Astrocyte (in vitro differentiated cells and primary cell): ENCODE measurements at places on chromosomes 3 and 15. TPM values are rescaled to one million over a fixed set of nuclear protein-coding genes. Genes with fewer than 3 reads are reported as not detected.

GRCh38 chr3:180306155-180306554, 269.4 kb upstream of the PEX5L start:
- H3K27ac ChIP-seq, result no peak overlapping the region
- H3K36me3 ChIP-seq, result no peaks in the 10 kb centered on the region
- no peaks in the 10 kb centered on the region for H3K27me3 ChIP-seq

- H3K4me3 ChIP-seq, result no peak overlapping the region
- no peaks in the 10 kb centered on the region for H3K27me3 ChIP-seq
- peaks cover 33% of the 10 kb centered on the region for H3K4me1 ChIP-seq
- no peaks in the 10 kb centered on the region for H3K36me3 ChIP-seq
Observed at GRCh38 chr3:151926956-151927355, 53.5 kb downstream of the SUCNR1 start.

- H3K4me1 ChIP-seq, result peaks cover 20% of the 10 kb centered on the region
- no peak overlapping the region for H3K4me3 ChIP-seq
- no peaks in the 10 kb centered on the region for H3K36me3 ChIP-seq
Observed at GRCh38 chr15:83322061-83322460, 37.6 kb upstream of the BNC1 start.

GRCh38 chr3:165622356-165622755, 214.9 kb downstream of the BCHE start:
- no peaks in the 10 kb centered on the region for H3K36me3 ChIP-seq
- DNase-seq, result no peak
- H3K4me1 ChIP-seq, result no peaks in the 10 kb centered on the region
- H3K4me3 ChIP-seq, result no peak overlapping the region
- H3K27ac ChIP-seq, result no peak overlapping the region

DNA sequence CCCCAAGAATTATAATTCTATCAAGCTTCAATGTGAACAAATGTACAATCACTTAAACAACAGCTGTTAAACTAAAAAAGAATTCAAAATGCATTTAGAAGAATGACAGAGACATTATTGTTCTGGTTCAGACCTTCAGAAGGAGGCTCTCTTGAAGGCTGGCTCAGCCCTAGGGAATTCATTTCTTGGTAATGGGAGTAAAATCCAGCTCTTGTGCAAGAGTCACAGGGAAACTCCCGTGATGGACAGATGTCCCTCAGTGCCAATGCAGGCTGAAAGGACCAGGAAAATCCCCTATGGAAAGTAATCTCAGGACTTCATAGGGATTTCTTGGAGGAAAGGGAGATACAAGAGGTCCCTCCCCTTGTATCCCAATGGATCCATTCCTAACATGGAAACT, 149.9 kb upstream of the STT3B start:
- H3K36me3 ChIP-seq, result no peaks in the 10 kb centered on the region
- peaks cover 12% of the 10 kb centered on the region for H3K4me1 ChIP-seq
- H3K4me3 ChIP-seq, result no peak overlapping the region
- H3K27ac ChIP-seq, result no peak overlapping the region

- DNase-seq, result no peak
- no peak overlapping the region for H3K4me3 ChIP-seq
- no peaks in the 10 kb centered on the region for H3K36me3 ChIP-seq
- no peak overlapping the region for H3K27ac ChIP-seq
- no peaks in the 10 kb centered on the region for H3K4me1 ChIP-seq
Observed at GRCh38 chr3:41041462-41041861, 157.8 kb upstream of the CTNNB1 start.

Gene FSTL1
- total RNA-seq, result 1,010 and 1,056 TPM in 2 replicates

Gene SLC28A2
- not detected in 2 replicates for total RNA-seq

Gene ACAN
- 0.34 and 0.36 TPM in 2 replicates for total RNA-seq

Gene C15orf62
- 0.19 TPM in 1 of 2 replicates, not detected in the other for total RNA-seq

DNA sequence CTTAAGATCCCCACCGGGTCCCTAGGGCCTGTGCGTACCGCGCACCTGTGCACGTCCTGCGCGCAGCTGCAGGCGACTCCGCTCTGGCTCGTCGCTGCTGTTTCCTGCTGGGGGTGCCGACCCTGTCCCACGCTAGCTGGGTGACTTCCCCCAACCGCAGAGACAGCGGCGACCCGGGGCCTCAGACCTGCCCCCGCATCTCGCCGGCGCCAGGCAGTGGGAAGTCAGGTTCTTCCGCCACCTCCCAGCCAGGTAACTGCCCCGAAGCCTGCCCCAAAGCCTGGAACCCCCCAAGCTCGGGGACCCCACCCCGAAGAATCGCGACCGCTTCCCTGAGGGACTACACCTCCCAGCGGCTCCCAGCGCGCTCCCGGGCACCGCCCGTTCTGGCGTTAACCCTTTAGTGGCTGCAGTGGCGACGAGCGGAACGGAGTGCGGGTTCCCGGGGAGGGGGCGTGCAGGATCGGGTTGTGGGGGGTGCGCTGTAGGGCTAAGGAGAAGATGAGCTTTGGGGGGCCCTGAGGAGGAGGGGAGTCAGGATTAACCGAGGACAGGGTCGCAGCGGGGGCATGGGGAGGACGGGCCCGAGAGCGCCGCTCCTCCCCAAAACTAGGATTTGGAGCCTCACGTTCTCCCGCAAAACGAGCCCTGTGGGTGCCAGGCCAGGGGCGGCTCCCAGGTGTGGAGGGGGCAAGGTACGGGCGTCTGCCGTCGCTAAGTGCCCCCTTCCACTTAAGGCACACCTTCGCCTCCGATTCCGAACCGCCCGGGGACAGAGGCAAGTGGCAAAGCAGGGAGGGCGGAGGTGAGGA, 589 bp downstream of the NEIL1 start:
- peak overlapping the region; percentile 65 for H3K4me3 ChIP-seq
- H3K4me1 ChIP-seq, result peaks cover 19% of the 10 kb centered on the region
- no peaks in the 10 kb centered on the region for H3K36me3 ChIP-seq
- H3K27ac ChIP-seq, result no peak overlapping the region

DNA sequence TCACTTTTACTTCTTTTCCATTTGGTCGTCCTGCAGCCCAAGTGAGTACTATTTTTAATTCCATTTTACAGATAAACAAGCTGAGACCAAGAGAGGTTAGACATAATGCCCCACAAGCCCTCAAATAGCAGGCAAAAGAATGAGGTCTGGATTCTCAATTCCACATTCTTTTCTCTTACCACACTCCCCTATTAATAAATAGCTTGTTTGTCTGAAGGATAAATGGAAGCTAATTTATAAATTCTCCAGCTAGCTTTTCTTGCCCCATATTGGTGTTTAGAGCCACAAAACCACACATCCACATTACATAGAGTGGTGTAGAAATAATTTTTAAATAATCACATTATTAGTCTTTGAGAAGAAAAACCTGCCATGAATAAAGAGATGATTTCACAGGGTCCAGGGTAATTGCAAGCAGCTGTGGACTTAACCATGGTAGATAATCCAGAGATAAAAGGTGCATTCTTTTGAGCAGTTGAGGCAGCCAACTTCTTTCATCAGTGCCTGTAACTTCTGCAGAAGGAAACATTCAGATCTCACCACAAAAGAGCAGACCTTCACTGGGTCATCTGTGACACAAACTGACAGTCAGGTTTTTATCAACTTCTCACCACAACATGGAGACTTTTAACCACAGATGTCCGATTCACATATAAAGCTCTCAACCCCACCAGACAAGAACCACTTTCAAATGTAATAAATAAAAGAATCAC, 313.4 kb upstream of the STT3B start:
- no peaks in the 10 kb centered on the region for H3K4me1 ChIP-seq
- DNase-seq, result peak; percentile 98
- H3K27me3 ChIP-seq, result no peaks in the 10 kb centered on the region
- no peak overlapping the region for H3K4me3 ChIP-seq
- H3K27ac ChIP-seq, result no peak overlapping the region
- H3K36me3 ChIP-seq, result no peaks in the 10 kb centered on the region

Gene LDHAL6B
- not detected in 2 replicates for total RNA-seq

DNA sequence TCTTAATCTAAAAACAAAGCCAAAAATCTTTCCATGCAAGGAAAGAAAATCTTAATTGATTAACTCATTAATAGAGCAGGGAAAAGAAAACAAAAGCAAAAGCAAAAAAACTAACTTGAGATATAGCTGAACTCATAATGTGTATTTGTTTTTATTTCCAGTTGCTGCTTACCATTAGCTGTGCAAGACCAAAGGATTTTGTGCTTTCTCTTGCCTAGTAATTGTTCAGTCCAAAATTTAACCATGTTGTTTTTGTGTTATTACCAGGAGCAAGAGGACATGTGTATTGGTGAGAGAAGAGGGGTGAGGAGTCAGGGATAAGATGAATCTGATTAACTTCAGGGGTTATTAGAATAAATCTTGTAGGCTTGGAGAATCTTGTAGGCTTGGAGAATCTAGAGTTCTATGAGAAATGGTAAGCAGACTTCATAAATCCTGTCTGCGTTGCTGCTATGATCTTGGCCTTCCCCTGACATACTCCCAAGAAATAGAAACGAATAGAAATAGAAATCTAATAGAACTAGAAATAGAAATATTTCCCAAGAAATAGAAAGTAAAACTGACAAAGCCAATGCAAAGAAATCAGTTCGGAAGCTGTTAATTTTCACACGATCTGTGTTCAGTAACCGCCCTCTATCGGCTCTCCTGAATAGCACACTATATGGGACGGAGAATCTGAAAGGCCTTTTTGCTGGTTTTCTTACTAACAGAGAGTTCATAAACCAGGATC, 72.6 kb upstream of the TNFSF10 start:
- H3K36me3 ChIP-seq, result no peaks in the 10 kb centered on the region
- DNase-seq, result peak; percentile 23
- H3K27ac ChIP-seq, result no peak overlapping the region
- no peak overlapping the region for H3K4me3 ChIP-seq
- peaks cover 5% of the 10 kb centered on the region for H3K4me1 ChIP-seq

- no peak overlapping the region for H3K27ac ChIP-seq
- DNase-seq, result no peak
- no peak overlapping the region for H3K4me3 ChIP-seq
- H3K27me3 ChIP-seq, result no peaks in the 10 kb centered on the region
- H3K36me3 ChIP-seq, result no peaks in the 10 kb centered on the region
Observed at GRCh38 chr3:71376911-71377310, 206.6 kb downstream of the FOXP1 start.

GRCh38 chr3:139933766-139934165, 1.2 kb upstream of the CLSTN2 start:
- H3K4me1 ChIP-seq, result peaks cover 7% of the 10 kb centered on the region
- H3K4me3 ChIP-seq, result no peak overlapping the region
- no peak overlapping the region for H3K27ac ChIP-seq
- H3K27me3 ChIP-seq, result peaks cover 21% of the 10 kb centered on the region
- H3K36me3 ChIP-seq, result no peaks in the 10 kb centered on the region

DNA sequence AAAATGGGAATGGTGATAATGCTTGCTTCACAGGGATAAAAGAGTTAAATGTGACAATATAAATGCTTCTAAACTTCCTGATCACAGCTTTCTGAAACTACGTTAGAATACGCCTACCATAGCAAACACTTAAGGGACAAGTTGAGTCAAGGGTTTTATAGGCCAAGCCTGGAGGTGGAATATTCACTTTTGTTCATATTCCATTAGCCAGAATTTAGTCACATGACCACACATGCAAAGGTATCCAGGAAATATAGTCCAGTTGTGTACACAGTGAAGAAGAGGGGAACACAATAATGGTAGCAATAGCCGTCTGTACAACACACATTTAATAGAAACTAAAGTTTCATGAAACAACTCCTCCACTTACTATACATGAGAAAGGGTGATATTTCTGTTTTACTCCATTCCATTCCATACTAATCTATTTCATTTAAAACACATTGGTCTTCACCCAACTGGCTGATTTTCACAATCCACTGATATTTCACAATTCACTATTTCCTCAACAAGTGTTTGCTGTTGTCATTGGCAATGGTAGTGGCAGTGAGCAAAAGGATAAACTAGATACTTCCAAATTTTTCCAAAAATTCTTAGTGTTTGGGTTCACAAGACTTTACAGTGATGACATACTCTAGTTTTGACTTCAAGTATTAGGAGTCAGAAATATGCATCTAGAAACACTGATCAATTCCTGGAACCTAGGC, 270.9 kb downstream of the ERC2 start:
- H3K36me3 ChIP-seq, result no peaks in the 10 kb centered on the region
- no peaks in the 10 kb centered on the region for H3K4me1 ChIP-seq
- no peak overlapping the region for H3K27ac ChIP-seq
- no peak overlapping the region for H3K4me3 ChIP-seq
- no peak for DNase-seq

Gene CPNE4
- 0.68 and 1.9 TPM in 2 replicates for total RNA-seq

DNA sequence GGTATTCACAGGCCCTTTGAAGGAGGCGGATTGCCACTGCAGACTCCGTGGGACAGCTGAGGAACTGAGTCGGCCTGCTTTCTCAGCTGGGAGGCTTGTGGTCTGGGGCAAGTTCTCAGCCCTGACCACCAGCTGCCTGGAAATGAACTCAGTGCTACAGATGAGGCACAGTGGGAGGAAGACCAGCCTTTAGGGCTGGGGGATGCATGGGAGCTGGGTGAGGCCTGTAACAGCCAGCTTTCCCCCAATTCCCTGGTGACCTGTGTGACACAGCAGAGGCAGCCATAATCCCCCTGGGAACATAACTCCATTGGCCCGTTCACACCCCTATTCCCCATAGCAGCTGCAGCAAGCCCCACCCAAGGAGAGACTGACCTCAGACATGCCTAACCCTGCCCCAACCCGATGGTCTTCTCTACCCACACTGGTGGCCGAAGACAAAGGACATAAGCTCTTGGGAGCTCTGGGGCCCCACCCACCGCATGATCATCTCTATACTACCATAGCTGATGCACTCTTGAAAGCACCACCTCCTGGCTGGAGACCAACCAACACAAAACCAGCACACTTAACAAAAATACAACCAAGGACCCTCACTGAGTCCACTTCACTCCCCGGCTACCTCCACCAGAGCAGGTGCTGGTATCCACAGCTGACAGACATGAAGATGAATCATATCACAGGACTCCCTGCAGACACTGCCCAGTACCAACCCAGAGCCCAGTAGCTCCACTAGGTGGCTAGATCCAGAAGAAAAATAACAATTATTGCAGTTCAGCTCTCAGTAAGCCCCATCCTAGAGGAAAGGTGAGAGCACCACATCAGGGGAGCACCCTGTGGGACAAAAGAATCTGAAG, 24.9 kb downstream of the ZMAT3 start:
- peak; percentile 53 for DNase-seq
- H3K36me3 ChIP-seq, result no peaks in the 10 kb centered on the region
- H3K4me3 ChIP-seq, result no peak overlapping the region
- peak overlapping the region; percentile 26 for H3K27ac ChIP-seq

Gene CD96
- 0.61 and 1.0 TPM in 2 replicates for total RNA-seq

GRCh38 chr15:27254055-27254454, 283.1 kb downstream of the GABRG3 start:
- DNase-seq, result no peak
- H3K27me3 ChIP-seq, result no peaks in the 10 kb centered on the region
- no peak overlapping the region for H3K4me3 ChIP-seq

Gene NOX5
- 0.09 and 0.14 TPM in 2 replicates for total RNA-seq

- H3K27ac ChIP-seq, result no peak overlapping the region
- no peak for DNase-seq
- H3K4me1 ChIP-seq, result no peaks in the 10 kb centered on the region
- H3K36me3 ChIP-seq, result no peaks in the 10 kb centered on the region
- no peak overlapping the region for H3K4me3 ChIP-seq
Observed at GRCh38 chr3:13716540-13717221, 163.2 kb downstream of the WNT7A start.

Gene COLQ
- total RNA-seq, result 1.2 and 1.7 TPM in 2 replicates
